Astrocyte of the spinal cord (primary cell): ENCODE measurements at places on chromosomes 6 and 20.

DNA sequence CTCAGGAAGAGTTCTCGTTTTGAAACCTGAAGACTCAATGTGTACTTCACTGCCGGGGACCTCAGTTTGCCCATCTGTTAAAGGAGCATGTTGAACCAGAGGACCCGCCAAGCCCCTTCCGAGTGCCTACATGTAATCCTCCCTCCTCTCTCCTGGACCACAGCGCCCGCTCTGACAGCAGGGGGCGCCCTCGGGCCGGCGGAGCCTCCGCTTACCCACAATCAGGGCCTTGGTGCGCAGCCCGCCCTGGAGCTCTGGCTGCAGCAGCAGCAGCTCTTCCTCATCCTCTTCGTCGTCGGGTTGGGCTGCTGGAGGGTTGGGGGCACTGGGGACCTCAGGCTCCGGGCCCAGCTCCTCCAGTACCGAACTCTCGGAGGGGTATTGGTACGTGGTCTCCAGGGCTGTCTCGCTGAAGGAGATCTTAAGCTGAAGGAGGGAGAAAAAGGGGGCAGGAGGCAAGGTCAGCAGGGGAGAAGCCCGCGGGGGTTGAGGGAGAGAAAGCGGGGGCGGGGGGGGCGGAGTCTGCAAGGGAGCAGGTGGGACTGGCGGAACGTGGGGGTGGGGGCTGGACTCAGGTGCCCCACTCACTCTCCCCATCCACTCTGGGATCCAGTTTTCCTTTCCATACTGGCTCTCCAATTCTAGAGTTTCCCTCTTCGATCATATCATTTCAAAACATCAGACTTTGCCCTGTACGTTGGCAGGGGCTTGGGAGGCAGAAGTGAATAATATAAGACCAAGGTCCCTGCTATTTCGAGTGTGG is 6.3 kb upstream of the DHX16 start:
- DNase-seq = peak; percentile 81

DNA sequence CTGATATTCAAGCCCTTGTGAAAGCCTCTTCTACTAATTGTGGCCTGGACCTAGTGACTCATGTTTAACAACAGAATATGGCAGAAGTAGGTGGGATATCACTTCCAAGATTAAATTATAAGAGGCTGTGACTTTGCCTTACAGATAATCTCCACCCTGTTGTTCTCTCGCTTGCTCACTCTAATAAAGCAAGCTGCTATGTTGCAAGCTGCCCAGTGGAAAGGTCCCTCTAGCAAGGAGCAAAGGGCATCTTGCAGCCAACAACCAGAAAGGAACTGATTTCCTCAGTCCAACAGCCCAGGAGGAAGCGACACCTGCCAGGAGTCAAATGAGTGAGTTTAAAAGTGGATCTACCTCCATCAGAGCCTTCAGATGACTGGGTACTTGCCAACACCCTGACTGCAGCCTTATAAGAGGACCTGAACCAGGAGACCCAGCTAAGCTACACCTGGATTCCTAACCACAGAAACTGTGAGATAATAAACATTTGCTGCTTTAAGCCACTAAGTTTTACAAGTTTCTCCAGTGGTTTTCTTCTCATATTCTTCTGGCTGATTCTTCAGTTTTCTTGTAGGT is 112.6 kb downstream of the FRK start:
- DNase-seq = no peak

DNA sequence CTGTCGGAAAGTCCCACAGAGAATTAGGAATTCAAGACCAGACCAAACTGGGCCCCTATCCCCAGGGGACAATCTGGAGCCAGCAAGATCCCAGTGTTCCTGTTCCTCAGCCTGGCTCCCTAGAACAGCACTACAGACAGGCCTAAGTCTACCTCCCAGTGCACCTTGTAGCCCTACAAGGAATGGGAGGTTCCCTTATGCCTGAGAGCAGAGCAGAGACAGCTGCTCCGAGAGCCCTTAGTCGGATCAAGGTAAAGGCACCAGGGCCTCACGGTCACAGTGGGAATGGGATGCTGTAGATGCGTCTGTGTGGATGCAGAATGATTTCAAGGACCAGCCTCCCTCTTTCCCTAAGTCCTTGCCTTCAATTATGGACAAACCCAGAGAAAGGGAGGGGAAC is 204.5 kb upstream of the STXBP5 start:
- DNase-seq = no peak

- no peak for DNase-seq
Observed at GRCh38 chr20:51469578-51470498, 72.7 kb downstream of the NFATC2 start.

DNA sequence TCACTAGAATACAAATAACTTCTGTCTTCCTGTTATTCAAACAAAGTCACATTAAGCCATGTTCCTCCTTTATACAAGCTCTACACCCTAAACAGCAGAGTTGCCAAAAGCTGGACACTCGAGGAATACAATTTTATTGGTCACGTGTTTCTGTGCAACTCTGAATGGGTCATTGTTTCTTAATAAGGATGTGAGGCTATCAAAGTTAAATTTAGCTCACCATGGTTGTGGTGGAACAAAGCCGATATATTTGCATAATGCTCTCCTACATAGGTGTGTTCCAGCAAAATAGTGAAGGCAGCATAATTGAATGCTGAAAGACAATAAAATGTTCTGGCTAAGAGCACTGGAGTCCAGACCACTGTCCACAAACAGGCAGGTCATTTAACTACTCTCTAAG is 36.9 kb upstream of the CD2AP start:
- no peak for DNase-seq

DNA sequence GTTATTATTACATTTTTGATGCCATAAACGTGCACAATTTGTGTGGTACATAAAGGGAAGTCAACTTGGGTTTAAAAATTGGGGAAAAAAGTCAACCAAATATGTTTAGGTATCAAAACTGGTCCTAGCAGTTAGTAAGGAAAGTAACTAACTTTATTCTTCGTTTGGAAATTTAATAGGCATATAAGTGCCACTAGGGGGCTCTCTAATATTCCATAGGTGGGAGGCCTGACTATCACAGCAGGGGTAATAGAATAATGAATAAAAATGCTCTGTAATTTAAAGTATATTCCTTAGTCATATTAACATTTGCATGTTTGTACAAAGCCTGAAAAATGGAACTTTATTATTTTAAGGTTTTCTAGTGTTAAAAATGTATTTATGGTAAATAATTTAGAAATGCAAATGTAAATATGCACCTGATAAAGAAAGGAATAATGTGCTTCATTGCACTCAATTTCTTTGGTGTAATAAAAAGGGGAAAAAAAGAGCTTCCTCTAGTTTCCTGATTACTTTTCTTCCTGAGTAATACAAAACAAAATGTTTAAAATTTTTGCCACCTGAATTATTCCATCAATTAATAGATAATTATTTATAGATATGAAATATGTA is 125.7 kb upstream of the HDAC2 start:
- peak; percentile 51 for DNase-seq

DNA sequence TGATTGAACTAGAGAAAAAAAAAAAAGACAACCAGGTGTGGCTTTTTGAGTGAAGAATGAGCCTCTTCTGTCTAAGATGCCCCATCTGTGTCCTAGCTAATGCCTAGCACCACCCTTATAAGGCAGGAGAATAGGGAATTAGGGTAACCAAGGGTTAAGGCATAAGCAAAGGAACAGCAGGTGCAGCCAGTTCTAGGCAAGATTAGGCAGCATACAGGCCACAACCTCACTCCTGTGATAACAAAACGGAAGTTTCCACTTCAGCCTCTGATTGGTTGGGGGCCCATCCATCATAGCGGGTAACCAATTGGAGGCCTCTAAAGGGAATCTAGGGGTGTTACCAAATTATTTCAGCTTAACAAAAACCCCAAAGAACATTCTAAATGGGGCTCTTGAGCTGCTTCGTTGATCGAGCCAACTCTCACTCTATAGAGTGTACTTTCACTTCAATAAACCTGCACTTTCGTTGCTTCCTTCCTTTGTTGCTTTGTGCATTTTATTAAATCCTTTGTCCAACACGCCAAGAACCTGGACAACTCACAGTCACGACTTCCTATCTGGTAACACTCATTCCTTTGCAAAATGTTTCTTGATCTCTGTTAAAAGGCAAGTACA is 61.9 kb upstream of the TAGAP start:
- peak; percentile 40 for DNase-seq

DNA sequence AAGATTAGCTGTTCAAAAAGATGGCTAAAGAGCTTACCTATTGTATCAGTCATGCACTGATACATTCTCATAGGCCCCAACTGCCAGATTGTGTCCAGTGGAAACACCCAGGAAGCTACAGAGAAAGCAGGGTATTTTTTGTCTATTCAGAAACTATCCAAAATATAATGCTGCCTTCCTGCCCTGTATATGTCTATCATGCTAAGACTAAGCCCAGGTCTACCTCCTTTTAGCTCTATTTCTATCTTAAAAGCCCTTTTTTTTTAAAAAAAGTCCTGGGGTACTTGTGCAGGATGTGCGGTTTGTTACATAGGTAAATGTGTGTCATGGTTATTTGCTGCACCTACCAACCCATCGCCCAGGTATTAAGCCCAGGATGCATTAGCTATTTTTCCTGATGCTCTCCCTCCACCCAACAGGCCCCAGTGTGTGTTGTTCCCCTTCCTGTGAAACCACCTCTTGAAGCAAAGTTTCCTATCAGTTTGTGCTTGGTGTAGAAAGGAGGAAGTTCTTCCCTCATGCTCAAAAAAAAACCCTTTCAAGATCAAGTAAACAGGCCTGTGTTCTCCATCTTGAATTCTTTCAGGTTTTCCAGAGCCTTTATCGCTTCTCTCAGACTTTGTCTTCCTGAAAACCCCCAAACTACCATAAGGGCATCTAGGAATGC is 514 bp downstream of the DEFB129 start:
- DNase-seq = no peak

DNA sequence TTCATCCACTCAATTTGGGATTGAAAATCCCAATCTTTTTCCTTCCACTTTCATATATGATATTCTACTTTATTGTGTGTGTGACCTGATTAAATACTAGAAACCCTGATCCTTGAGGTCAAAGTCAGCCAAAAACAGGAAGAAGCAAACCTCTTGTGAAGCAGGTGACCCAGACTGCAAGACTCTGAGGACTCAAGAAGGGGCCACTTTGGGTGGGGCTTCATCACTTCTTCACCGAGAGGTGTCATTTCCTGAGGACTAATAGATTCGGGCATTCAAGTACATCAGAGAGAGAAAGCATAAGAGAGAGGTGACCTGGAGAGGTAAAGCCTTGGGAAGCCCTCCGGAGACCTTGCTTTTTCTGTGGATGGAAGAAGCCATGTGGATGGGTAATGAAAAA is 129.0 kb downstream of the CFAP61 start:
- no peak for DNase-seq

GRCh38 chr20:64080813-64081623 is 1.1 kb downstream of the OPRL1 start:
- DNase-seq = no peak

DNA sequence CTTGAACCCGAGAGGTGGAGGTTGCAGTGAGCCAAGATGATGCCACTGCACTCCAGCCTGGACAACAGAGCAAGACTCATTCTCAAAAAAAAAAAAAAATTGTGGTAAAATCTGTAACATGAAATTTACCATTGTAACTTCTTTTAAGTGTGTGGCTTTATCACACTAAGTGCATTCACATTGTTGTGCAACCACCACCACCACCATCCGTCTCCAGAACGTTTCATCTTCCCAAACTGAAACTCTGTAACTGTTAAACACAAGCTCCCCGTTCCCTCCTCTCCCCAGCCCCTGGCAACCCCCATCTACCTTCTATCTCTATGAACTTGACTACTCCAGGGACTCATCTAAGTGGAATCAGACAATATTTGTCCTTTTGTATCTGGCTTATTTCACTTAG is 29.7 kb downstream of the PDRG1 start:
- no peak for DNase-seq

DNA sequence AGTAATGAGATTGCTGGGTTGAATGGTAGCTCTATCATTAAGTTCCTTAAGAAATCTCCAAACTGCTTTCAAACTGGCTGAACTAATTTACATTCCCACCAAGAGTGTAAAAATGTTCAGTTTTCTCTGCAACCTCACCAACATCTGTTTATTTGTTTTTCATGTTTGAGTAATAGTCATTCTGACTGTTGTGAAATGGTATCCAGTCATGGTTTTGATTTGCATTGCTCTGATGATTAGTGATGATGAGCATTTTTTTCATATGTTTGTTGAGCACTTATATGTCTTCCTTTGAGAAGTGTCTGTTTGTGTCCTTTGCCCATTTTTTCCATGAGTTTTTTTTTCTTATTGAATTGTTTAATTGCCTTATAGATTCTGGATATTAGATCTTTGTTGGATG is 24.9 kb downstream of the DEFB125 start:
- DNase-seq = no peak
